ENCODE measurements at places on chromosomes 6 and 20.
A peak's percentile ranks its signal among the peaks of the same experiment; 100 is the strongest.

DNA sequence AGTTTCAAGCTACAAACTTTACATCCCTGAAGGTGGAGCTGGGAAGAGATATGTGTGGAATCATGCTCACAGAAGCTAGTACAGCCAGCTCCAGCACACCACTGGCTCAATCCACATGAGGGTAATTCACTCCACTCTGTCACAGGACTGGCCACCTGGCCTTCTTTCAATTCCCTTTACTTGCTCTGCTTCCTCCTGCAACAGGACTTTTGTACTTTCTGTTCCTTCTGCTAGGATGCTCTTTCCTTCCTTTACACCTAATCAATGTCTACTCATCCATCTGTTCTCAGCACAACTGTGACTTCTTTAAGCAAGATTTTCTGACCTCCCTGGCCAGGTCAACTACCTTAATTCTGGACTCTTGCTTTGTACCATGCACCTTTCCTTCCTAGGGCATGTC lies 39.4 kb upstream of the MYB start:
- DNase-seq: no peak

- no peak for DNase-seq
Measured at GRCh38 chr6:114287461-114287860, 55.4 kb downstream of the HS3ST5 start.

- no peak for DNase-seq
Measured at GRCh38 chr6:139698526-139699176, 324.2 kb upstream of the CITED2 start.

DNA sequence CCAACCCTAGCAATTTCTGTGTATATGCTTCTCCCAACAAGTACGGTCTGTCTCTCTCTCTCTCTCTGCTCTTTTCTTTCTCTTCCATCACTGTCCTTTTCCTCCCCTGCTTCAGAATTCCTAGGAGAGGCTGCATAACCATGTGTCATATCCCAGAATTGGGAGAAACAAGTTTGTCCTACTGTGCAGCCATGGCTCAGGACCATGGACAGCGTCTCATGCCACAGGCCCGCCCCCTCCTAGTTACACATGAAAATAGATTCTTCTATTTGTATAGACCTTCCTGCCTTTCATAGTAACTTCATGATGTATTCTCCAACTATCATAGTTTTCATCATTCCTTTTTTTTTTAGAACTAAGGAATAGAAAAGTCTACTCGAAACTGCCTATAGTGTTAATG lies 98.0 kb downstream of the FNDC1 start:
- DNase-seq: no peak

DNA sequence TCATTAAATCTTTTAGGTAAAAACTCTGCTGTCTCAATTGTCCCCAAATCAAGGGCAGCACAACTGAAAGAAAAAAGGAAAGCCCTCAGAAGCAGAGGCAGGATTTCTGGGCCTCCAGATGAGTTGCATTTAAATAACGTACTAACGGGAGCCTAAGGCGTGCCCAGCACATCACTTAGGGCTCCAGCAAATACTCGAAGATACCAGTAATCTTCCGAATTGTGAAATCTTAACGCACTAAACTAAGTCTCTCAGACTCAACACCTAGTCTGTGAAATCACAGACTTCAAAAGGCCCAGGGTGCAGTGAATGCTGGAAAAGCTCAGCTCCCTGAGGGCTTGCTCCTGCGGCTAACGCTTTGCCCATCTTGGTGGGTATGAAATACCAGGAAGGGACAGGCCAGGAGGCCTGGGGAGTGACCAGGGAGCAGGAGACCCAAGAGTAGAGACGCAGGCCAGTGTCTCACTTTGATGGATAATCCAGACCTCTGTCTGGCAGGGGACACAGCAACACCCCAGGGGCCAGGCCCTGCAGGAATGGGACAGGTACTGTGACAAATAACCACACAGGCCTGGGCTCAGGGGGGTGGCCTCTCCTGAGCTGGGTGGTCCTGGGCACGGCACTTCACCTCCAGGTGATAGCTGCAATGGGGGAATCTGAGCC lies 36.4 kb downstream of the RRBP1 start:
- DNase-seq: no peak

GRCh38 chr20:15058841-15059240 lies 721.4 kb upstream of the FLRT3 start:
- peak; percentile 13 for DNase-seq

DNA sequence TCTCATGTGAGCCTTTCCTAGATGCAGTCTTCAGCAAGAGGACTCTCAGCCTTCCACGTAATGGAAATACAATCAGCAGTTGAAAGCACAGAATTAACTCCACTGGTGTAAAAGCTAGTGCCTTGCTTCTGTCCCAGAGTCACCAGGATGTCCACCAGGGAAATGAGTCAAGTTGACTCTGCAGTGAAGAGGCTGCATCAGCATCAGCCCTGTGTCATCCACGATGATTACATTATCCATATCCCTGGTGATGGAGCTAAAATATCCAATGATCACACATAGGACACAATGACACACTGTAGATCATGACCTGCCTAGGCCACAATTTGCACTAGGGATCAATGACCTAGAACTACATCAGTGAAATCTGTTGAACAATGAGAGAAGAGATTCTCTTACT lies 262.4 kb downstream of the ERMARD start:
- DNase-seq: no peak

GRCh38 chr6:125154118-125154760 lies 666 bp downstream of the TPD52L1 start:
- no peak for DNase-seq

GRCh38 chr6:121430514-121431460 lies 4.7 kb upstream of the GJA1 start:
- peak; percentile 28 for DNase-seq

DNA sequence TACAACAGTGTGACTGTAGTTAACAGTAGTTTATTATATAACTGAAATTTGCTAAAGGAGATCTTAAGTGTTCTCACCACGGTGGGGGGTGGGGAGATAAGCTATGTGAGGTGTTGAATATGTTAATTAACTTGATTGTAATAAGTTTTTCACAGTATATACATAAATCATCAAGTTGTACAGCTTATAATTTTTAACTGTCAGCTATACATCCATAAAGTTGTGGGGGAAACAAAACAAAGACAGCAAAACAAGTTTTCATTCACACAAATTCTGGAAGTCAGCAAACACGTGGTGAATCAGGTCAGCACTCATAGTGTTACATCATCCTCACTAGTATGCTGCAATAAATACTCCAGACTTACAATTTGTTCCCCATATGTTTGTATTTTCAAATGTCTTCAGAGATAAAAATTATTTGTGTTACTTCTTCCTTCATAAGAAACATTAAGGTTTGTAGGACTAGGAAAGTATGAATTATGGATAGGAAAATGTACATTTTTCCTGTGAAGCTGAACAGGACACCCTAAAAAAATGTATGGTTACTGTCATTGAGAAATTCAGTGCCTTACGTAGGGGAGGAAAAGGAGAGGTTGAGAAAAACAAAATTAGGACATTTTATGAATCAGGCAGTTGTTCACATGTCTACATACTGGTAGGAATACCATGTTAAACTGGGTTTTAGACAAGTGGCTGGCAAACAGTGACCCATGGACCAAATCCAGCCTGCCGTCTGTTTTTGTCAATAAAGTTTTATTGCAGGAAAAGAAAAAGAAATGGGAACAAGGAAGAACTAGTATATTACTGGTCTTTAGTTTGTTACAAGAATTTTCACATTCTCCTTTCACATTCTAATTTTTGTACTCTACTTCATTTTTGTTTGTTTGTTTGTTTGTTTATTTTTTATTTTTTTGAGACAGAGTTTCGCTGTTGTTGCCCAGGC lies 6.0 kb downstream of the SUMO4 start:
- no peak for DNase-seq

DNA sequence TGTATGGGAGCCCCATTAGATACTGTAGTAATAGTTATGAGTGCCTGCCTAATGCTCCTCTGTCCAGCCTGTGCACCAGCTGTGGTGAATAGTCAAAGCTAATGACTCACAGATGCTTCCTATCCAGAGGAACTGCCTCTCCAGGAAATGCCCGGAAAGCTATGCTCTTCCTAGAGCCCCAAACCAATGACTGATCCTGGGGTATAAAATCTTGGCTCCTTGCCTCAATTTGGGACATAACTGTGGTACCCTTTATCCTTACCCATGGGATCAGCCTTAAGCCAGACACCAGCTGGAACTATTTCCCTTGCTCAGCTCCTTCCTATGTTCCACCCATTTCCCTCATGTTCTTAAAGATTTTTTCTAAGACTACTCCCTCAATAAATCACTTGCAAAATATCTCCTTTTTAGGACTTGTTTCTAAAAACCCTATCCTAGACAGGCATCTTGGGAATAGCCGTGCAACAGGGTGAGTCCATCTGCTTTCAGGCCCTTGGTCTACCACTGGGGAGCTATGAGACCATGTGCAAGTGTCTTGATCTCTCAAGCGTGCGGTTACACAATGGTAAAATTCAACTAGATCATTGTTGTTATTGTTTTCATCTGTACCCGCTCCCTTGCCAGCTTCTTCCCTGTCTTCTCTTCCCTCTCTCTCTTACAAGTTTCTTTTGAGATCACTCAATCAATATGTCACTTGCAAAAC lies 283.7 kb downstream of the BTBD3 start:
- DNase-seq: peak; percentile 12

- DNase-seq: no peak
Measured at GRCh38 chr6:166931426-166931970, 24.9 kb downstream of the RNASET2 start.

DNA sequence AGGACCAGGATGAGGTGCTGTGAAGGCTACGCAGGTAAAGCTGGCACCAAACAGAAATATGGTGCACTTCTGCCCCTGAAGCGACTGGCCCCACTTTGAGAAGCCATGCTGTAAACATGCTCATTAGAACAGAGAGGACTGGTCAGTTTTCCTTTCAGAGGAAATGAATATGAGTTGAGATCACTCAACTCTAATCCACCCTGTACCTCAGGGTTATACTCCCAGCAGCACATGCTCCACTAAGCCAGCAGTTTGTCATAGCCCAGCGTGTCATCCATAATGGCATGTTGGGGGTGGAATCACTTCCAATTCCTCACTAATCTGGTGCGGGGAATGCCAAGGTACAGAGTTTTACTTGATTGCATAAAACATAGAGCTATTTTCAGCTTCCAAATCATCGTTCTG lies 98.1 kb downstream of the HIVEP2 start:
- no peak for DNase-seq

DNA sequence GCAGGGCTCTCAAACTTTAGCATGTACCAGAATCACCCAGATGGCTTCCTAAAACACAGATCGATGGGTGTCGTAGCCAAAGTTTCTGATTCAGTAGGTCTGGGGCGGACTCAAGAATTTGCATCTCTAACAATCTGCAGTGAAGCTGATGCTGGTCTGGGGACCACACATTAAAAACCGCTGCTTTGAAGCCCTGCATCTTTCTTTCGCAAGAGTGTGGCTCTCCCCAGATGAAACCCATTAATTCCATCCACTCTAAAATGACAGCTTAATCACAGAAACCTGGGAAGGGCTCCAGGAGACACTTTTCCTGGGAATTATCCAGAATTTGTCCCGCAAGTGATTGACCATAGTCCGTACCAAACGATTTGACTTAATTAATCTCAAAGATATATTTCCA lies 319.8 kb upstream of the PLCB4 start:
- no peak for DNase-seq

- DNase-seq: no peak
Measured at GRCh38 chr6:129364037-129364436, 345.9 kb downstream of the ARHGAP18 start.

DNA sequence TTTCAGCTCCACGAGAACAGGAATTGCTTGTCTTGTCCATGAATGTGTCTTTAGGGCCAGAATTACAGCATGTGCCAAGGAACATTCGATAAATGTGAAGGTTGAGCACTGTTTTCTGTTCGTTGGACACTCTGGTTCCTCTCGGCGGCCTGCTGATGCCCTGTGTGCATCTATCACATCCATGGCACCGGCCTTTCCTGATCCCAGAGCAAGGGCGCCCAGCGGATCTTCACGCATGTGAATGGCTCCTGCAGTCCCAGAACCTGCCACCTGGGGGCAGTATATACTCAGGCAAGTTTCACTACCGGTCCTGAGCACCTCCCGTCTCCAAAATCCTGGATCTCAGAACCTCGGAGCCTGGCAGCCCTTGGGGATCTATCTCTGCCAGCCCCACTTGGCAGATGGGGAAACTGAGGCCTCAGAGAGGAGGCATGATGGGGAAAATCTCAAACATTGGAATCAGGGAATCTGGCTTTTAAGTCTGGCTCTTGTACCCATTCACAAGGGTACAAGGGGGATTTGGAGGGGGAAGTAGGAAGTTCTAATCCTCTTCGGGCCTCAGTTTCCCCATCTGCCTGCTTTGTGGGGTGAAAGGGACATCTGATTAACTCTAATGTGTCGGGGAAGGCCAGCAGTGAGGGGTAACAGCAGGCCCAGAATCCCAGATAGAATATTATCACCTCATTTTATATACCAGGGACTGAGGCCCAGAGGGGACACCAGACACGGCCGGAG lies 4.3 kb upstream of the CEBPB start:
- peak; percentile 79 for DNase-seq

GRCh38 chr6:80720824-80721223 lies 614.4 kb downstream of the BCKDHB start:
- DNase-seq: no peak

- no peak for DNase-seq
Measured at GRCh38 chr6:27889628-27890444, 22.4 kb downstream of the OR2B2 start.
